ENCODE measurements at places on chromosomes 16 and 17.

- DNase-seq: no peak
Observed at GRCh38 chr16:85248342-85248741, 136.1 kb upstream of the CIBAR2 start.

- DNase-seq: no peak
Observed at GRCh38 chr17:44850025-44850424, 2.3 kb downstream of the HIGD1B start.

- no peak for DNase-seq
Observed at GRCh38 chr17:82107341-82107860, 9.4 kb upstream of the FASN start.

DNA sequence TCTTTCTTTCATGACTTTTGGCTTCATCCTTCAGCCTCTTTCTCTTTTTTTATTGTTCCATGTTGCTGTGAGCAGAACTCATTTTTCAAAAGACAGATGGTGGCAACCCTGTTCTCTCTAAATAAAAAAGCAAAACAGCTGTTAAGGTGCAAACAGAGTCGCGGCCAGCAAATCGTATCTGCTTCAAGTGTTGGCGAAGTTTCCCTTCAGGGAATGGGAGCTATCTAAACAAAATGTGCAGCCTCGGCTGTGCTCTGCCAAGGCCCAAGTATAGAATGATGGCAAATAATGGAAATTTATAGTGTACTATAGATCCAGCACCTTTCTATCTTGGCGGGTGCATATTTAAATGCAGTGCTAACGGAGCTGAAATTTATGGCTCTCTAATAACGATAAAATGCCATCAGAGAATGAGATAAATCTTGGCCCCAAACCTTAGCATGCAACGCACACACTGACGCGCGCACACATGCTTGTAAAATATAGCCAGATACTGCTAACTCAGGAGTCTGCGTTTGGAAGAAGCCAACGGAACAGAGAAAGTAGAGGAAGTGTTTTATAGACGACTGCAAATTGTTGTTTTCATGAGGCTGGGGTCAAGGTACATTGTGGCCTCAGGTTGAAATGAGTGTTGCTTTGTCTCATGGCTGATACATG is 315.5 kb upstream of the RBFOX1 start:
- DNase-seq: no peak

DNA sequence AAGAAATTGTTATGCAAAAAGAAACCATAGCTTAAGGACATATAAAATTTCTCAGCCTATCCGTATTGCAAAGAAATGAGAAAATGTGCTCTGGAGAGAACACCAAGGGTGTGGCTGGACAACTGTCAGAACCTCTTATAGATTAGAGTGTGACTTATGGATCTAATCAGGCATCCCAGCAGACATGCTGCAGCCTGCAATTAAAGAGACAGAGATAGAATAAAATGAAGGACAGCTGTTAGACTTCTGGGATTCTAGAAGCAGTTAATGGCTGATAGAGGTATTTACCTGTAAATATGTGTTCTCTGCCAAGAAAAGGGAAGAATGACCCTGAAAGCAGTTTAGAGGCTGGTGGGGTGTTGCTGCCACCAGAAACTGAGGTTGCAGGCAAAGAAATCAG is 160.1 kb upstream of the KIF2B start:
- DNase-seq: no peak

DNA sequence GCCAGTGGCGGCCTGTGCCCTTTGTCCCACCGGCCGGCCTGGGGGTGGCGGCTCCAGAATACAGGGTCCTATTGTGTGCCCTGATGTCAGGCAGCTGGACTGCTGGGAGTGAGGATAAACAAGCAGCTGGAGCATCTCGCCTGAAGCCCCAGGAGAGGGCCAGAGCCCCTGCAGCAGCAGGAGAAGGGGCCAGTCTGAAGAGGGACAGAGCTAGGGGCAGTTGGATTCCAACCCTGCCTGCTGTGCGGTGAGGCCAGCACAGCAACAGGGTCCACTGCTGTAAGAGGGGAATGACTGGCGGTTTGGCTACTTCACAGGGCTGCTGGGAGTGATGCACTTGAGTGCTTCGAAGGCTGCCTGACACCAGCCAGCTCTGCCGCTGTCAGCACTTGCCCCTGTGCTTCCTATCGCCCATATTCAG is 25.0 kb downstream of the RAB11FIP4 start:
- DNase-seq: no peak

- no peak for DNase-seq
Observed at GRCh38 chr17:20216154-20216815, 207.1 kb downstream of the SPECC1 start.

DNA sequence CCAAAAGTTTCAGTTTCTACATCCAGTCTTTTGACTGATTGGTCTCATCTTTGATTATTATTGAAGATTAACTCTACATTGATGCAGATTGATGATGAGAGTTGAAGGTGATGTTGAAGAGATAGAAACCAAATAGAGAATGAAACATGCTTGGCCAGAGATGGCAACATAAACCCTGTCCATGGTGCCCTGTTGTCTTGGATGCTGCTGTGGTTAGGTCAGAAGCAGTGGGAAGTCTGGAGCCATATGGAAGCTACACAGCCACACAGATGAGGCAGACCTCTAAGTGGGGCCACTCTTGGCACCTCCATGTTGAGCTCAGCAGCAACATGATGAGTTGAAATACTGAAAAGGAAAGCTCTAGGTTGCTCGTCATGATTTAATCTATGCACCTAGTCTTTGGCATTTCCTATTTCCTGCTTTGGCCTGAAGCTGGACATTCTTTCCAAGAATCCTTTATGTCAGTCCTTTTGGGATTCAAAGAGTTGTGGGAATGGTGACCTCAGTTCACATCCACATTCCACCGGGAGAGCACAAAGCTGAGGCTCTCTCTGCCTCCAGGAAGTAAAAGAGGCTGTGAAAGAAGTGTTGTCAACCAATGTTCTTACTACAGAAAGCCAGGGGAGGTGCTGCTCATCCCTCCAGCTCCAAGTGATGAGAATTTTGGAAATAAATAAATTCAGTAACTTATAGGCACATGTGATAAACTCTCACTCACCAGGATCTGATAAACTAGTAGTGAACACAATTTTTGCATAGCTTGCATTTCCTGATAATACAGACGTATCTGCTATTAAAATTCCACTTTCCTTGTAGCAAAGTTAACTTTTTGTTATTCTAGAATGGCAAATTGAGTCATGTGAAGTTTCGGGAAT is 127.7 kb upstream of the MAF start:
- DNase-seq: no peak

DNA sequence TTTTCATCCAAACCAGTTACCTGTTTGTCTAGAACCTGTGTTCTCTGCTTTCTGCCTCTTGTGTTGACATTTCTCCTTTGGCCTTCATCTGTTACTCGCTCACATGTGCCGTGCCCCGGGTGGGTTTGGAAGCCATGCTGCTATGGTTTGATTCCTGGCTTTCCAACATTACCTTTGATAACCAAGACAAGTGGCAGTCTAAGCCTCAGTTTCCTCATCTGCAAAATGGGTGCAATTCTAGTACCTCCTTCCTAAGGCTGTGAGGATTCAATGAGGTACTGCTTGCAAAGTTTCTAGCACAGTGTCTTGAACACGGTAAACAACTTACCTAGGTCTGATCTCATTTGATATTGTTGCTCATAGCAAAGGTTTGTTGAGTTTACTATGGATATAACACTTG is 665.0 kb downstream of the WWOX start:
- no peak for DNase-seq

- DNase-seq: no peak
Observed at GRCh38 chr16:67462279-67462655, 18.7 kb downstream of the ATP6V0D1 start.

Data from D721Med (cell line).